ENCODE measurements at places on chromosomes 7 and 10.

- no peak for DNase-seq
Observed at GRCh38 chr10:43084812-43085211, 7.9 kb downstream of the RET start.

DNA sequence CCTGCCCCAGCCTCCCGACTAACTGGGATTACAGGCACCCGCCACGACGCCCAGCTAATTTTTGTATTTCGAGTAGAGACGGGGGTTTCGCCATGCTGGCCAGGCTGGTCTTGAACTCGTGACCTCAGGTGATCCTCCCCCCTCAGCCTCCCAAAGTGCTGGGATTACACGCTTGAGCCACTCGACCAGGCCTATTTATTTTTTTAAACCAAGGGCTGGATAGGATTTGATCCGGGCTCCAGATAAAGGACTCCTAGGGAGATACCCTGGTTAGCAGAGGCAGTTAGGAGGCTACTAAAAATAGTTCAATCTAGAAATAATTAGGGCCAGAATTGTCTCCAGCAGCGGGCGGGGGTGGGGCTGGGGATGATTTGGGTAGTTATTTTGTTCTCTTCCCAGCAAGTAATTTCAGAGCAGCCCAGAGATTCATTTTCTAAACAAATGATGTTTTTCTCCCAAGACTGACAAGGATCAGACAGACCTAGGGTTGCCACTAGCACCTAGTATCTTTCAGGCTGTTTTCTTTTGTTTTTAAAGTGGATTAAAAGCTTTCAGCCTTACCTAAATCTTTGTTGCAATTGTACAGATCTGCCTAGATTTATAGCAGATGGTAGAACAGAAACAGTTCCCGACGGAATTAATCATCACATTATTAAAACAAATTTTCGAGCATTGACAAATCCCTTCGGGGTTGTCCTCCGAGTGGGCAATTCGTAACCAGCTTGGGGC lies 859 bp upstream of the SMC3 start:
- DNase-seq = no peak

GRCh38 chr10:62541811-62542210 lies 167.6 kb downstream of the ZNF365 start:
- no peak for DNase-seq

DNA sequence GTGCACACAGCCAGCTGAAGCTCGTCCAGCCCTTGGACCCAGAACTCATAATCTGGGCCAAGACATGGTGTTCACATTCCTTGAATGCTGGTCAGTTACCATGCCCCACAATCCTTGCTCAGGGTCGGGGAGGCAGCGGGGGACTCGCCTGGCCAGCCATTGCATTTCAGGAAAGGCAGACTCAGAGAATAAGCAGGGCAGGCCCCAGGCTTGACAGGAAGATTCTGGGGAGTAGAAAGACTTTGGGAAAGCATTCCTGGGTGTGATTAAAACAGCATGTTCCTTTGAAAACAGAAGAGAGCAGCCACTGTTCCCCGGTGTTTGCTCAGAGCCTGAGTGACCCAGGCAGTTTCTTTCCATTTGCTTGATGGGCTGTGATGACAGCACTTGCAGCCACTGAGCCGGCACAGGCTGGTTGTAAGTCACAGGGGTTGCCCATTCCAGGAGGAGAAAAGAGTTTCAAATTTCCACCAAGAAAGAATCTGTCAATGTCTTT lies 473.7 kb downstream of the TYW1 start:
- DNase-seq = no peak

GRCh38 chr10:126392469-126392868 lies 4.2 kb upstream of the ADAM12 start:
- DNase-seq = no peak

DNA sequence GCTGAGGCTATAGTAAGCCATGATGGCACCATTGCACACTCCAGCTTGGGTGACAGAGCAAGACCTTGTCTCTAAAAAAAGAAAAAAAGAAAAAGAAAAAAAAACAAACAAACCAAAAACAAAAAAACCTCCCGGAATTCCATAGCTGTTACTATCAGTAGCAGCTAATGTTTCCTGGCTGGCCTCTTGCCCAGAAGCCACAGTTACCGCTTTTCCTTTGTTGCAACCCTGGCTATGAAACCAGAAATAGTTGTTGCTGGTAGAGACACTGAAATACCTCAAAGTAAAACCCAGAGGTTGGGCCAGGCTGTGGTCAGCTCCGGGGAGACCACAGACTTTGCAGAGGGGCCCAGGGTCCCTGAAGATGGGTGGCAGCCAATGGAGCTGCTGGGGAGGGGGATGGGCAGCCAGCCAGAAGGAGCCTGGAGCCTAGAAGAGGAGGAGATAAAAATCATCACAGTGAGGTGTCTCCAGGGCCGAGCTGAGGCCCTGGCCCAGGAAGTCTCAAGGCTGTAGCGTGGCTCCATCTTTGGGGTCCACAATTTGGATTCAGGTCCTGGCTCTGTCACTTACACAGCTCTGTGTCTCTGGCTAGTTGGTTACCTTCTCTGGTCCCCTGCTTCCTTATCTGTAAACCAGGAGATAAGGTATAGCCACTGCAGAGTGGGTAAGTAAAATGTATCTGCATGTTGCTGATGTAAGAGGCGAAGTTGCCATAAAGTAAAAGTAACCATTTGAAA lies 3.4 kb upstream of the CHST12 start:
- no peak for DNase-seq

DNA sequence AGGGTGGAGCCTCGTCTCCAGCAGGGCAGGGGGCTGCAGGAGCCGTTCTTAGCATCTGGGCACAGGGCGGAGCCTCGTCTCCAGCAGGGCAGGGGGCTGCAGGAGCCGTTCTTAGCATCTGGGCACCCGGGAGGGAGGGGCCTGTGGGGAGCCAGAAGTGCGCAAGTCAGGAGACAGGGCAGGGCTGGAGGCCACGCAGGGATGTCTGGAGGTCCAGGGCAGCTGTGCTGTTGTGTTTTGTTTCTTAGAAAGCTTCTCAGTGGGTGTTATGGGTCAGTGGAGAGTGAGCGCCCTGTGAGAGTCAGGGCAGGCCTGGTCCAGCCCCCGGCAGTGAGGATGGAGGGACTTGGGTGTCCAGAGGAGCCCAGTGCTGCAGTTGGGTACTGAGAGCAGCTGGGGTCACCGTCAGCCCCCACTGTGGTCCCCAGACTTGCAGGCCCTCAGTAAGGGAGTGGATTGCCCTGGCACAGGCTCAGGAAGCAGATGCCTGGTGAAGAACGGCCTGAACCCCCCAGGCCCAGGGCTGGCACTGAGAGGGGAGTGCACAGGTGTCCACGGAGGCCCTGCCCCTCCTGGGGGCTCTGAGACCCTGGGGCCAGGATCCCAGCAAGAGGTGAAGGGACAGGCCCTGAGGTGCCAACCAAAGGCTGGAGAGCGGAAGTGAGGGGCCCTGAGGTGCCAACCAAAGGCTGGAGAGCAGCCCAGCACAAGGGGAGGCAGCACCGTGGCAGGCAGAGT lies 29.8 kb downstream of the FAM20C start:
- no peak for DNase-seq

GRCh38 chr7:14988941-14989340 lies 86.4 kb upstream of the DGKB start:
- no peak for DNase-seq

DNA sequence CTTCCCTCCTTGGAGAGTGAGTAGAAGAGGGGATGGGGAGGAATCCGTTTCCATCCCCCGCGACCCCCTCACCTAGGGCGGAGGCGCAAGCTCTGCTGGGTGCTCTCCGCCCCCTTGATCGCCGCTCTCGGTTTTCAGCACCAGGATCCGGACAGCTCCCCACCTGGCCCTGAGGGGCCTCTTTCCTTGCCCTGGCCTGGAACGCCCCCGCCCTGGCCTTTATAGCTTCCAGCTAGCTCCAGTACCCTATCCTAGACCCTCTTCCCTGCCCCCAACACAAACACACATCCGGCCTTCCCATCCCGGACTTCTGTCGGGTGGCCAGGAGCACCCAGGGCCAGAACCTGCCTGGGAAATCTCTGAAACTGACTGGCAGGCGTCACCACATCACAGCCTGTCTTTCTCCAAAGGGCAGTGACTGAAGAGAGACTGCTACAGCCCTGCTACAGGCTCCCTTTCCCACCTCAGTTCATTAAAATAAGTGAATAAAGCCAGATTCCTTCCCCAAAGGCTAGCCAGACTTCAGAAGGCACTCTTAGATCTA lies 72.3 kb upstream of the LEP start:
- DNase-seq = no peak

- no peak for DNase-seq
Observed at GRCh38 chr7:3649678-3650440, 348.8 kb downstream of the SDK1 start.

- no peak for DNase-seq
Observed at GRCh38 chr7:47040795-47041347, 541.0 kb downstream of the TNS3 start.

GRCh38 chr7:20786779-20787659 lies at the start of gene SP8:
TSS of gene SP8 (minus strand) at chr7:20786886. CDS start at chr7:20786798, 88 bp downstream.
- no peak for DNase-seq

DNA sequence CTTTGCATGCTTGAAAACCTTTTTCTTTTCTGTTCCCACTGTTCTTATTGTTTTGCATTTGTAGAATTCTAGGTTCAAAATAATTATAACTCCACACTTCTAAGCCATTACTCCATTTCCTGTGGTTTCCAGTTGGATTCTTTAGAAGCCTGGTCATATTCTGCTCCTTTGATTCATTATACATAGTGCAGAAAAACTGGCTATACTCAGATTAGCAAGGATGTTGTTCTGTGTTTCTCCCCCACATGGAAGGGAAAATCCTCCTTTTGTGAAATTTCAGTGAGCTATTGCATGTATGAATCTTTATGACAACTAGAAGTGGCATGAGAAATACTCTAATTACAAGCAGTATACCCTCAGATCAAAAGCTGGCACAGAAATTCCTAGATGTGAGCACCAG lies 79.5 kb downstream of the SLC13A1 start:
- no peak for DNase-seq

DNA sequence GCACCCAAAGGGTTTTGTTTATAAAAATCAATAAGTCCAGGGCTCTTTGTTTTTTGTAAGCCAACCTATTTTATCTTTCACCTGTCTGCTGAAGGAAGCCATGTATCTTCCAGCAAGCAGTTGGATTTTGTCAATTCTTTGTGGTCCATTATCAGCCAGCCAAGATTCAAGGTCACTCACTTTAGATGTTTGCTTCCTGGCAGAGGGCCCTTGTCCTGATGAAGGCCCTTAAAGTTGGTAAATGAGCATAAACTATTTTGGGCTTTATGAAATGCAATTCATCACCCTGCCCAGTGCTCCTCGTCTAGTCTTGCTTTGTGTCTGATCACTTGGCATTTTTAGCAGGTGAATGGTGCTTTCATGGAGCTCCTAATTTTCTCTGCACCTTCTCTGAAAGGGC lies 1004.2 kb downstream of the GRID1 start:
- no peak for DNase-seq

DNA sequence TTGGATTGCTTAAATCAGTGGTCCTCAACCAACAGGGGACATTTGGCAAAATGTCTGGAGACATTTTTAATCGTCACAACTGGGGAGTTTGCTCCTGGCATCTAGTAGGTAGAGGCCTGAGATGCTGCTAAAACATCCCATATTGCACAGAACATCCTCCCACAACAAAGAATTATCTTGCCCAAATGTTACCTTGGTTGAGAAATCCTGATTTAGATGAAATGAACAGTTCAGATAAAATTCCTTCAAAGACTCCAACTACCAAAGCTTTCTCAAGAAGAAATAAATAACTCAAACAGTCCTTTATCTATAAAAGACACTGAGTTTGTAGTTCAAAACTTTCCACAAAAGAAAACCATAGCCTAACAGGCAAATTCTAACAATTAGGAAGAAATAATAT lies 160.9 kb downstream of the SNX13 start:
- no peak for DNase-seq

DNA sequence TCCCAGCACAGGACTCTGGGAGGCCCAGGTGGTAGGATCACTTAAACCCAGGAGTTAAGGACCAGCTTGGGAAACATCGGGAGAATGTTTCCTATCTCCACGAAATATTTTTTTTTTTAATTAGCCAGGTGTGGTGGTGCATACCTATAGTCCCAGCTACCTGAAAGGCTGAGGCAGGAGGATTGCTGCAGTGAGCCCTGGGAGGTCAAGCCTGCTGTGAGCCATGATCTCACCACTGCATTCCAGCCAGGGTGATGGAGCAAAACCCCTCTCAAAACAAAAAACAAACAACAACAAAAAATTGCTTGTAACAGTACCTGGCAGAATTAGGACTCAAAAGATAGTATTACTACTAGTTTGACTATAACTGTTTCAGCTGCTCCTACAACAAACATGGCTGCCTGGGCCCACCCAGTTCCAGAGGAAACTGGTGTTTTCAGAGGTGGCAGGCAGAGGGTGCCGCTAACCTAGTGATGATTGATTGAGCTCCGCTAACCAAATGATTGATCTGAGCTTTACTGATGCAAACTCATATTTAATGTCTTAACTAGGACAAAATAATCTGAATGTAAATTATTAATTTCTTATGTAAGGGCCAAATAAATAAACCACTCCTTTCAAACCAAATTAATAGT lies 57.0 kb downstream of the AP3M1 start:
- DNase-seq = no peak

DNA sequence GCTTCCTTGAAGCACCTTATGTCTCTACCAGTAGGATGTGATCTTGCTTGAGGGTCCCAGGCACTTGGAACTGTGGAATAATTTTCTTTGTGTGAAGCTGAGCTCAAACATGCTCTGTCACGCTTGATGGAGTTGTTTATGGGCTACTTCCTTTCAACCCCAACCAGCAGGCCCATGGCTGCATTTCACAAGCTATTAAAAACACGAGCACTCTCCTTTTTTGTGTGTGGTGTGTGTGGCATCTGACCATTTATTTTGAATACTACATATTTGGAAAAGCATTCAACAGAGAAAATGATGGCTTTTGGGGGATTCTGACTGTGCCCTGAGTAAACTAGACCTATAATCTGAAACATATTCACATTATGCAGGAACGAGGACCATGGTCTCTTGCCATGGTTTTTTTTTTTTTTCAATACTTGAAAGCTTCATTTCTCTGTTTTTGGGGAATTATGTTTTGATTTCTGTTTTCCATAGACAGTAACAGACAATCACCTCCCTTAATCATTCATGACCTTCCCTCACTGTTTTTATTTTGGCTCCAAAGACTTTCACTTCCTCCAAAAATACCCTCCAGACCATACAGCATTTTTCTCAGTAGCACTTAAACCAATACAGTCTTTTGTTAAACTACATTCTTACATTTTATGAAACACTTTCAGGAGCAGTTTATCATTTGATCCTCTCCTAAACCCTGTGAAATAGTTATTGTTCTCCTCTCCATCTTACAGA lies 233.6 kb upstream of the BMPER start:
- no peak for DNase-seq

GRCh38 chr10:80397014-80397413 lies 11.3 kb upstream of the PRXL2A start:
- DNase-seq = no peak

- no peak for DNase-seq
Observed at GRCh38 chr7:12102126-12102525, 109.0 kb upstream of the TMEM106B start.

GRCh38 chr10:111598433-111599059 lies 521.7 kb downstream of the ADRA2A start:
- peak; percentile 4 for DNase-seq

- no peak for DNase-seq
Observed at GRCh38 chr10:59376846-59377245, 14.5 kb upstream of the FAM13C start.
